ENCODE measurements at places on chromosomes 6 and 20. TPM values are rescaled to one million over a fixed set of nuclear protein-coding genes. Genes with fewer than 3 reads are reported as not detected.

DNA sequence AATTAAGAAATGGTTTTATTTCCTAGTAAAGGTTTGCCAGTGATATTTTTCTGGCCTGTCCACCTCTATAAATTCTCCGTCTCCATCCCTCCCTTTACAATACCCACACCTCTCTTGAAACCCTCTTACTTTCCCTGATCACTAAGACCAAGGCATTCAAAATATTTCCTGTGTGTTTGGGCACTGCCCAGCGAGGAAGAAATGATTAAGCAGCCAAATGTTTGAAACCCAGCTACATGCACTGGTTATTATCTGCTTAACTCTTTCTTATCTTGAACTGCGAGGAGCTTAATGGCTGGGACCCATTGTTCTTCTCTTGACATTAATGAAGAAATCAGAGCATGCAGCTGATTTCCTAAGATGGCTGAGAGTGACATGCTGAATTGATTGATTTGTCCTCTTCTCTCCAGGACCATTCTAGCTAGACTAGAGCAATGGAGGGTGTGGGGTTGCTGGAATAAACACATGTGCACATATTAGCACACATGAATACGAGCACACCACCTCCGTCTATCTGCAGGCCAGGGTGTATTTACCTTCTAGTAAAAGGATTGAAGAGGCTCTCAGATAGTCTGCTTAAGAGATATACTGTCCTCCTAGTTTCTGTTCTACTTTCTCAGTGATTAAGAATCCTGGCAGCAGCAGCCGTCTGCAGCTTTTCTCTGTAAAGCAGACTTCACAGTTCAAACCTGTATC, 46.1 kb upstream of the PRDM1 start:
- H3K27me3 ChIP-seq = no peaks in the 10 kb centered on the region
- no peaks in the 10 kb centered on the region for H3K4me1 ChIP-seq
- no peak for DNase-seq
- H3K4me3 ChIP-seq = no peak overlapping the region
- no peak overlapping the region for H3K27ac ChIP-seq

DNA sequence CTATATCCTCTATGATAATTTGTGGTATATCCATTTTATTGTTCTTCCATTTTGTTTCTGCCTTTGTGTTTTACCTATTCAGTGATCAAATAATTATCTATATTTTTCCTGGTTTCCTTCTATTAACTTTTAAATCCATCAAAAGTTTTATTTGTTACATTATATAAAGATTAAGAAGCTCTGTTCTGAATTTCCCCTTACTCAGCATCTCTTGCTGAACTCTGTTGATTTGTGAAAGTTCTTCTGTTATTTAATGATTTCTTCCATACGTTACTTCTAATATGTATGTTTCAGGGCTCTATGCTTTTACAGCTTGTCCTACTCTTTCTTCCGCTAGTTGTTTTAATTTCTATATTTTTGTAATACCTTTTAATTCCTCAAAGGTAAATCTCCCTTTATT, 87.1 kb downstream of the LIN28B start:
- H3K27ac ChIP-seq = no peak overlapping the region
- H3K27me3 ChIP-seq = no peaks in the 10 kb centered on the region
- no peaks in the 10 kb centered on the region for H3K36me3 ChIP-seq
- no peak overlapping the region for H3K4me3 ChIP-seq
- H3K4me1 ChIP-seq = no peaks in the 10 kb centered on the region

GRCh38 chr20:9968015-9968414, 66.8 kb upstream of the ANKEF1 start:
- H3K4me1 ChIP-seq = no peaks in the 10 kb centered on the region
- H3K36me3 ChIP-seq = no peaks in the 10 kb centered on the region
- H3K4me3 ChIP-seq = no peak overlapping the region
- H3K27me3 ChIP-seq = no peaks in the 10 kb centered on the region
- no peak for DNase-seq

- H3K27ac ChIP-seq = no peak overlapping the region
- DNase-seq = no peak
- H3K4me1 ChIP-seq = no peaks in the 10 kb centered on the region
- no peak overlapping the region for H3K4me3 ChIP-seq
- H3K27me3 ChIP-seq = no peaks in the 10 kb centered on the region
- H3K36me3 ChIP-seq = no peaks in the 10 kb centered on the region
These were observed 114.4 kb upstream of the SLC22A23 start for GRCh38 chr6:3571250-3571681.

DNA sequence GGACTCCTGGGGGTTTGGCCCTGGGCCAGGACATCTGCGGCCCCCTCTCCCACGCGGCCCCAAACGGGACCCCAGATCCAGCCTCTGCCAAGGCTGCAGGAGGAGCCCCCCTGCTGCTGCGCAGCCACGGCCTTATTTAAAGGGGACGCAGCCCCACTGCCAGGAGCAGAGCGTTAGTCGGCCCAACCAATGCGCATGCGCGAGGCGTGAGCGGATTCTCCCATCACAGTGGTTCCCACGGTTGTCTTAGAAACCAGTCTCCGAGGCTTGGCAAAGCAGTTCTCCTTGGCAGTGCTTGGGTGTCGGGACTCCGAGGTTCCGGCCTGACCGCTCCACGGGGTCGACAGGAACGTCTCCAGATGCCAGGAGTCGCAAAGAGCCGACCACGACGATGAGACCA, 288.3 kb upstream of the ZNF337 start:
- no peaks in the 10 kb centered on the region for H3K4me1 ChIP-seq
- H3K27ac ChIP-seq = no peak overlapping the region
- H3K4me3 ChIP-seq = no peak overlapping the region
- no peaks in the 10 kb centered on the region for H3K36me3 ChIP-seq

DNA sequence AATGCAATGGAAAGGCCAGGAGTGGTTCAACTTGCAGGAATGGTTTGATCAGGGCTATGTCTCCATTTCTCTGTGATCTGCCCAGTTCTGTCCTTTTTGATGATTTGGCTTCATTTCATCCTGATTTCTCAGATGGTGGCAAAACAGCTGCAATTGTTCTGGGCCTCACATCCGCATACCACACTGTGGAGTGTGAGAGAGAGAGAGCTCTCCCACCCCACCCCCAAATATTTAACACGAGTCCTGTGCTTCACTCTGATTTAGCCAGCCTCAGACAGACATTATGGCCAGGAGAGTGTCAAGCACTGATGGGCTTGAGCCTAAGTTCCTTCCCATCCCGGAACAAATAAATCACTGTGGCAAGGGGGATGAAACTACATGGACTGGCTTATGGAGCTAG, 284.6 kb downstream of the CDC5L start:
- DNase-seq = no peak
- H3K27ac ChIP-seq = no peak overlapping the region
- H3K27me3 ChIP-seq = no peaks in the 10 kb centered on the region
- no peaks in the 10 kb centered on the region for H3K36me3 ChIP-seq

DNA sequence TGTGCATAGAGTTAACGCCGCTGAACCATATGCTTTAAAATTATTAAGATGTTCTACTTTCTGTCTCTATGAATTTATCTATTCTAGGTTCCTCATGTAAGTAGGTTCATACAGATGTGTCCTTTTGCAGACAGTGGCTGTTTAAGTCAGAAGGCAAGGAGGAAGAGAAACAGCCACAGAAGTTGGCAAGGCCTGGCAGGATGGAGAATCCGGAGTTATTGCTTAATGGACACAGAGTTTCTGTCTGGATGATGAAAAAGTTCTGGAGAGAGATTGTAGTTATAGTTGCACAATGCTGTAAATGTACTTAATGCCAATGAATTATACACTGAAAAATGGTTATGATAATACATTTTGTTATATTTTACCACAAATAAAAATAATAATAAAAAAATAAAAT, 283.6 kb upstream of the CNR1 start:
- peaks cover 24% of the 10 kb centered on the region for H3K4me1 ChIP-seq
- peak; percentile 47 for DNase-seq
- H3K36me3 ChIP-seq = no peaks in the 10 kb centered on the region
- H3K27me3 ChIP-seq = no peaks in the 10 kb centered on the region
- no peak overlapping the region for H3K27ac ChIP-seq
- H3K4me3 ChIP-seq = no peak overlapping the region

DNA sequence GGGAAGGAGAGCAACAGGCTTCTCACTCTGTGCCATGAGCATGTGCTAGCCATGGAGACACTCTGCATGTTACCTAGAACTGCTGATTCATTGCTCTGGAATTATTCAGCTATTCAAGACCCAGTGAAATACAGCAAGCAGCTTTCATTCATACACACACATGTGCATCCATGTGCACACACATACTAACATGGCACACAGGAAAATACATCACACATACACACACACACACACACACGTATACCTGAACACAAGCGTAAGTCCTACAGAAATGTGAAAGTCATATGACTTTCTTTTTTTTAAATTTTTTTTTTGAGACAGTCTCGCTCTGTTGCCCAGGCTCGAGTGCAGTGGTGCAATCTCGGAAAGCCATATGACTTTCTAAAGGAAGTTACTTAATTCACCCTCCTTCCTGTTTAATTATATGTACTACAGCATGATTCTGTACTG, 108.2 kb upstream of the NFATC2 start:
- no peaks in the 10 kb centered on the region for H3K36me3 ChIP-seq
- DNase-seq = peak; percentile 91
- peak overlapping the region; percentile 54 for H3K27ac ChIP-seq
- H3K4me1 ChIP-seq = peaks cover 29% of the 10 kb centered on the region
- H3K27me3 ChIP-seq = no peaks in the 10 kb centered on the region
- peak overlapping the region; percentile 13 for H3K4me3 ChIP-seq

GRCh38 chr6:6534399-6534798, 54.1 kb upstream of the LY86 start:
- H3K36me3 ChIP-seq = no peaks in the 10 kb centered on the region
- no peak overlapping the region for H3K4me3 ChIP-seq
- H3K27ac ChIP-seq = no peak overlapping the region

GRCh38 chr20:64051561-64052325, 2.3 kb upstream of the SOX18 start:
- no peak overlapping the region for H3K4me3 ChIP-seq
- DNase-seq = no peak
- H3K36me3 ChIP-seq = no peaks in the 10 kb centered on the region
- H3K4me1 ChIP-seq = peaks cover 10% of the 10 kb centered on the region
- no peak overlapping the region for H3K27ac ChIP-seq

DNA sequence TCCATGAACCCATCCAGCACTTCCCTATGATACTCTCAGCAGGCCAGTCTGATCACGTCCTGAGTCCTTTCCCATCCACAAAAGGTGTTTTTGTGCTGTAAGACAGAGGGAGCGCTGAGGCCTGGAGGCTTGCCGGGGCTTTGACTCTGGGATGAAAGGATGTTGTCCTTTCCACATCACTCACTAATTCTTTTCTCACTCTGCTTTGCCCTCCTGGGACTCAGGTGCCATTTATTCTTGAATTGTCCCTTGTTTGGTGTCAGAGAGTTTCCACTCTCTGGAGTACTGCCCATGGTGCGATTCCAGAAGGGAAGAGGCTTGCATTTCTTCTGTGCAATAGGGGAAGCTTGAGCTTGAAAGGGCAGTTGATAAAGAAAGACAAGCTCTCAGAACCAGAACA, 15.3 kb upstream of the TUBB2B start:
- no peaks in the 10 kb centered on the region for H3K36me3 ChIP-seq
- no peak overlapping the region for H3K4me3 ChIP-seq
- DNase-seq = no peak
- no peaks in the 10 kb centered on the region for H3K4me1 ChIP-seq
- H3K27ac ChIP-seq = no peak overlapping the region

- no peaks in the 10 kb centered on the region for H3K4me1 ChIP-seq
- no peak overlapping the region for H3K4me3 ChIP-seq
- H3K27me3 ChIP-seq = peaks cover 2% of the 10 kb centered on the region
- no peak overlapping the region for H3K27ac ChIP-seq
These were observed 24.1 kb downstream of the AFDN start for GRCh38 chr6:167850782-167851181.

Gene OPRM1
- polyA plus RNA-seq = not detected

Gene ANKRD66
- not detected for polyA plus RNA-seq

Gene PRL
- polyA plus RNA-seq = 0.42 TPM

Gene MEP1A
- polyA plus RNA-seq = 0.07 TPM

Gene CBLN4
- not detected for polyA plus RNA-seq

Gene DNAH8
- not detected for polyA plus RNA-seq

Gene ANGPT4
- polyA plus RNA-seq = 0.14 TPM

Gene MUC21
- not detected for polyA plus RNA-seq

Gene SYCP2L
- not detected for polyA plus RNA-seq

Gene PAX1
- polyA plus RNA-seq = not detected

Gene ACAT2
- 24.4 TPM for polyA plus RNA-seq

Gene MAP3K4
- polyA plus RNA-seq = 12.3 TPM

Gene PIGU
- polyA plus RNA-seq = 10.9 TPM
